Stimulated activated naive CD8-positive, alpha-beta T cell treated with anti-CD3 and anti-CD28 coated beads, Interleukin-15, Interleukin-2, amounts not matched to agents 100 U/mL and 50 U/mL, for 24 hours (primary cell): ENCODE measurements at places on chromosomes 3 and 15.

DNA sequence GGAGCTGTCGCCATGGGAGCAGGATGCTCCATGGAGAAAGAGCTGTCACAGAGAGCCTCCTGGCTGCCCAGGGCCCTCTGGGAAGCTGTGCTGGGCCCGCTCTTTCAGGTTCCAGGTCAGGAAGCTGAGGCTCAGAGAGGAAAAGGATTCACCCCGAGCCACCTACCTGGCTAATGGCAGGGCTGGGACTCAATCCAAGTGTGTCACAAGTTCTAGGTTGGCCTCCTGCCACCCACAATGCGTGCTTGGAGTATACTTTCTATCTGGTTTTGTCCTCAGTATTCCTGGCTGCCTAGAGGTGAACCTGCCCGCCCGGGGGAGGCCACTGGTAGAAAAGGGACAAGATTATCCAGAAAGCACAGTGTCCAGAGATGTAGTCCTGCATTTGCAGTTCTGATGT is 23.6 kb downstream of the FAH start:
- DNase-seq: no peak

DNA sequence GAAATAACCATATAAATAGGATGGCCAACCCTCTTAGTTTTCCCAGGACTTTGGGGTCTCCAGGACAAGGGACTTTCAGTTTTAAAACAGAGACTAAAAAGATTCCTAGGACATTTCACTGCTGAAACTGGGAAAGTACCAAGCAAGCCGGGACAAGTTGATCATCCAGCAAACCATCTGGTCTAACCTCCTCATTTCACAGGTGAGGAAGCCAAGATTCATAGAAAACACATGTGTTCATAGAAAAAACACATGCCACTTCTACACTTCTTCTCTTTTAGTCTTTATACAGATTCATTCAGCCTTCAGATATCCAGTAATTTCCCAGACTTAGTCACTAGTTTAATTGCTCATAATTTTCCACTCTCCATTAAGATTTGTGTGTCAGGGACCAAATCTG is 165.6 kb upstream of the CCDC54 start:
- no peak for DNase-seq

GRCh38 chr3:50655009-50655830 is 19.5 kb upstream of the DOCK3 start:
- peak; percentile 45 for DNase-seq

DNA sequence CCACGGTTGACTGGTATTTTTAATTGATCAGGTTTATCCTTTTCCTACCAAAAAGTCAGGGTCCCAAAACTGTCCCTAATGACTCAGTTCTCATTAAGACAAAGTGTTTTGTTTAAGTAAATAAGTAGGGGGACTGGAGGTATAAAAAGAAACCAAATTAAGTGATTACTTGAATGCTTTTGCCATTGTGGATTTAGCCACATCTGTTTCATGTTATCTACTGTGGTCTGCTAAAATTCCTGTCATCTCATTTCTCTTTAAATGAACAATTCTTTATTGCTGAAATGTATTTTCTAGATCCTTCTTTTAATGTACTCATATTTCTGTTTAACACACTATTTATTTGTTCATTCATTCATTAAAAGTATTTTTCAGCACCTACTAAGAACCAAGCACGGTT is 625.9 kb upstream of the ADAMTS9 start:
- no peak for DNase-seq

DNA sequence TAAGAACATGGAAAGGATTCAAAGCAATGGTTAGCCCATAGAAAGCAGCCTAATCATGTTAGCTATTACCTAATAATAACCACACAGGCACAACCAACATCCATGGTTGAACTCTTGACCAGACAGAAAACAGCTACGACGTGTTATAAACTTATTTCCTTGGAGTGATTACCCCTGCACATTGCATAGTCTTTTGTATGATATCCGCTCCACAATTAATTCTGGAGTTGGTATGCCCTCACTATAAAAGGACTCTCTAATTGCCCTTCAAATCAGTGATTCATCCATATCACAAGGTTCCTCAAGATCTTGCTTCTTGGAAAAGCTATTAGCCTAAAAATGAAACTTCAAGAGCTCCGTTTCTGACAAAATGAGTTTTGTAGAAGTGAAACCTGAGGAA is 117.9 kb downstream of the SYNPR start:
- DNase-seq: no peak

DNA sequence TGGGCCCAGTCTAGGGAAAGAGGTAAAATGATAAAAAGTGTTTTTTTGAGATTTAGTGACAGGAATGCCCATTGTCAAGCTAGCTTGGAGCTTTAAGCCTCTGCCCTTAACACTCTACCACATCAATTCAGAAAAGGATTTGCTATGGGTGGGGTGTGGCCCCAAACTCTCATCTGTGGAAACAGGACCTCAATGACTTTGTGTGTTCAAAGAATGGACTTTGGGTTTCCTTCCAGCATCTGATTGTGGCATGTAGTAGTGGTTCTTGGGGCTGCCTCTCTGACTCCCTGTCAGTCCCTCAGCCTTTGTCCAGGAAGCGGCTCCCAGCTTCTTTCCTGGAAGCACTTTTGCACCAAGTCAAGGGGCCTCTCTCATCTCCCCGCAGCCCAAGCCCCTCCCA is 56.1 kb downstream of the CCNL1 start:
- DNase-seq: no peak

- DNase-seq: no peak
Measured at GRCh38 chr15:37109168-37109871, 9.0 kb upstream of the MEIS2 start.

DNA sequence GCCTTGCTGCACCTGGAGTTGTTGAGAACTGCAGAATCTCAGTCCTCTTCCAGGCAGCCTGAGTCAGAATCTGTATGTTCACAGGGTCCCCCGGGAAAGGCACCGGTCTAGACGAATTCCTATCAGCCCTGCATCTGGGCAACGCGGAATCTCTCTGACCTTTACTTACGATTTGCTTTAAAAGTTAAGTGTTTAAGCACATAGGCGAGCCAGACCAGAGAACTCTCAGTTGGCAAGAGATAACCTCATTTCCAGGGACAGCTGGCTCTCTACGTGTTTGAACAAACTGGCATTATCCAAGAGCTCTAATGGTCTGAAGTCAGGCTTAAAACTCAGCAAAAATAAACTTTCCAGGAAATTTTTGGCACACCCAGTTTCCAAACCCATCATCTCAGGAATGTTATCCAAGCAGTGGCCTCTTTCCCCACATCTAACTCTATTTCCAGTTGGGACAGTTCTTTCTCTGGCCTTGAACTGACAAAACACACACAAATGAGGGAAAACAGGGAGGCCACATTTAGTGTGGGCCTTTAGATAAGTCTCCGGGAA is 53.4 kb downstream of the HES1 start:
- DNase-seq: no peak

- no peak for DNase-seq
Measured at GRCh38 chr3:12825156-12825555, 16.2 kb downstream of the RPL32 start.

- no peak for DNase-seq
Measured at GRCh38 chr15:69081310-69082004, 67.0 kb downstream of the NOX5 start.

GRCh38 chr3:38497031-38497430 is 891 bp downstream of the EXOG start:
- no peak for DNase-seq

- DNase-seq: no peak
Measured at GRCh38 chr3:169227911-169228310, 435.6 kb downstream of the MECOM start.

GRCh38 chr3:133745981-133746711 is at the start of gene TF:
Gene TF (plus strand): TSS chr3:133746393. CDS start chr3:133746441, 48 bp downstream.
- DNase-seq: no peak

DNA sequence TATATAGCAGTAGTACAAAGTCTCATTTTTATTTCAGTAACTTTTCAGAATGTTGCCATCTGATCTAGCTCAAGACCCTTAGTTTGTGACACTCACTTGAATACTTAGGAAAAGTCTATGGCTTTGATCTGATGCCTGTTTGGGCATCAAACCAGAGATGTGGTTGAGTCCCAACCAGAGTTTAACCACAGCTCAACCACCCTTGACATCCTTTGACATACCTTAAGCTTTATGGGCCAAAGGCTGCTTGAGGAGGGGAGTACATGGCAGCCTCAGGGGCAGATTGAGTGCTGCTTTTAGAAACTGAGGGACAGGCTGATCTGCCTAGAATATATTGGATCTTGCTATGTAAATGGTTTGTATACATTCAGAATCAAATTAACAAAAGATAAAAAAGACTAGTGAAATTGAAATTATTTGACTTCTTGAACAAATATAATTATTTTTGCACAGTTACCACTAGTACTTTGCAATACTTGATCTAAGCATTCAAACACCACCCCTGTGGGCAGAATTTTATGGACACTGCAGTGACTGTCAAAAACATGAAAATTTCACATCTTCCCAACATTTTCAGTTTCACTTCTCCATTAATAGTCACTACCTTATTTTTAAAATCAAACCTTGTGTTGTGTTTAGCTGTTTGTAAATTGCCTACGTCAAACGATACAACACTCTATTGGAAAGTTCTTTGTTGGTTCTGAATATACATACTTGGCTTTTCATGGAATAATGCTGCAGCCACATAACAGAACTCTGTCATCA is 199.8 kb downstream of the UBE2E2 start:
- DNase-seq: peak; percentile 10

DNA sequence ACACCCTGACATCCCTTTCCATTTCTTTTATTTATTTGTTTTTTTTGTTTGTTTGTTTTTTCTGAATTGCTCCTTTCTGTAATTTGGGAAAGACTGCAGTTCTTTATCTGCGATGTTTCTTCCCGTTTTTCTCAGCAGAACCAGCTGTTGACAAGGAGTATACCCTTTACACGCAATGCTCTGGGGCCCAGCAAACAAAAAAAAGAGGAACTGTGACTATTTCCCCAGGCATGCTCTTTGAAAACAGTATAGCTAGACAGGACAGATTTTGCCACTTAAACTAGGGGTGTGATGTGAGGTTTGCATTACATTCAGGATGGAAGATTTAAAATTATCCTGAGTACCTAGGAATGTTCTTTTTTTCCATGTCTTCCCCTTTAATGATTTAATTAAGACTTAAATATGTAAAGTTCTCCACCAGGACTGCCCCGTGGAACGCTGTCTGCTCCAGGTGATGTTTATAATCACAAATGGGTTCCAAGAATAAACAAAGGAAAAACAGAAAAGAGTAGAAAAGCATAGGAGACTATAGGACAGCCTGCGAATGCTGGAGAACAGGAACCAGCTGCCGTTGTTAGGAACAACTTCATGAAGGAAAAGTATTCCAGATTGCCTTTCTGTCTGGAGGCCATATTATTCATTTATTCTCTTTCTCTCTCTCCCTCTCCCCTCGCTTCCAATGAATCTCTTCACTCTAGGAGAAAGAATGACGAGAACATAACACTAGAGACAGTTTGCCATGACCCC is 43.3 kb downstream of the TGFBR2 start:
- no peak for DNase-seq

GRCh38 chr3:30457081-30457480 is 149.3 kb upstream of the TGFBR2 start:
- DNase-seq: no peak

GRCh38 chr3:45017821-45018220 is 8.3 kb upstream of the CLEC3B start:
- no peak for DNase-seq

- no peak for DNase-seq
Measured at GRCh38 chr15:98669638-98670037, 21.3 kb downstream of the IGF1R start.

DNA sequence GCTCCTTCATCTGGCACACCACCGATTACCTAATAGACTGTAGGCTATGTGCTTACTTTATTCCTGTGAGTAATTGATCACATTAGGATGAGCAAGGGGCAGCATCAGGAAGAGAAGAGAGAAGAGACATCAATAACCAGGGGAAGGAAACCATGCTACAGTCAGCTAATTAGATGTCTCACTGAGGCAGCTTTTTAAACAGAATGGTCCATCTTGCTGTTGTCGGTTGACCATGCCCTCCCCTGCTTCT is 278.4 kb downstream of the RPLP1 start:
- DNase-seq: no peak

GRCh38 chr3:71101014-71101413 is 482.5 kb downstream of the FOXP1 start:
- DNase-seq: no peak

DNA sequence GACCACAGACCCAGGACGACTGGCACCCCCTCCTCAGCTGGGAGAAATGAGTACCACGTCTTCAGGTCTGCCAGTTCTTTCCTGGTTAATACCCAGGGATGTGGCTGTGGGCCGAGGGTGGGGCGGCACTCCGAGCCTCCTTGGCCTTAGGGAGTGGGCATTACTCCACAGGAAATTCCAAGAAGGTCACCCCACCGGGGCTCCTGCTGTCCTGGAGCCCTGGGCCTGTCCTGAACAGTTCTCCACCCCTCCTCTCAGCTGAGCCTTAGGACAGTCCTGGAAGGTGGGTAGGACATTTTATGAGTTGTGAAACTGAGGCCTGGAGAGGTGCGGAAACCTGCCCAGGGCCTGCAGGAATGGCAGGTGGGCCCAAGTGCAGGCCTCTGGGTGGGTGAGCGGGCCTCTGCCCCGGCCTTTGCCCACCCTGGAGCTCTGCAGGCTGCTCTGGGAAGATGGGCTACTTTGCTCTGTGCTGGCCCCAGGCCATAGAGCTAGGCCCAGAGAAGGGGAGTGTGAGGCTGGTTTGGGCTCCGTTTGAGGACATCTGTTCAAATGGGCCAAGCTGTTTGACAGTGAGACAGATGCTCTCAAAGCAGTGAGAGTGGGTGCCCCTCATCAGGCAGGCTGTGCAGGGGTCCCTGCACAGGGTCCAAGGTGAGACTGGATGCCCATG is 103.1 kb downstream of the TMEM266 start:
- DNase-seq: no peak

DNA sequence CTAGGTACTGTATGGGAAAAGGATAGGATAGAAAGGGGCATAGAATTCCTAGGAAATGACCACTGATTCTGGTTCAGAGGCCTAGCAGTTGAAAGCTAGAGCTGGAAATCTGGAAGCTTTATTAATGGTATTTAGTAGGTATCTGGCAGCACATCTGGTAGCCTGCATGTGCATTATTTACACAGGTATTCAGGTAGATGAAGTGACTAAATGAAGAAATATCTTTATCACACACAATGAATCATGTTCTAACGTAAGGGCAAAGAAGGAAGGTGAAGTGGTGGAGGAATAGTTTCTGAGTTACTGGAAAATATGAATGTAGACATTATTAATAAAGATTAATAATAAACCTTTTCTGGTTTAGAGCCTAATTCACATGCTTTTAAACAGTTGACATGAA is 119.9 kb downstream of the MBNL1 start:
- DNase-seq: no peak

DNA sequence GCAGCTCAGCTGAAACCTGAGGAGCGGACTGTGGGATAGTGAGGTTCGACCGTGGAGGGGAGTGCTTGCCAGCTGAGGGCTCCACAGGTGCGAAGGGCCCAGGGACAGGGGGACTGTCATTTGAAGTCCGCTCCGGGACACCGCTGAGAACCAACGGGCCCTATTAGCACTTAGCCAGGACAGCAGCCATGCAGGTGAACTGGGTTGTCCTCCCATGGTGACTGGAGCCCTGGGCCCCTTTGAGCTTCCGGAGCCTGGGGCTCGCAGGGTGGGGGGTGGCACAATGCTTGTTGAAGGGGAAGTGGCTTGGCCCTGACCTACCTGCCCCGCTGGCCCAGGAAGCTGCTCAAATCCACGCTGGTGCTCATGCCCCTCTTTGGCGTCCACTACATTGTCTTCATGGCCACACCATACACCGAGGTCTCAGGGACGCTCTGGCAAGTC is 24.7 kb downstream of the PTH1R start:
- no peak for DNase-seq
